ENCODE measurements at places on chromosomes 1 and 21.

- no peak for DNase-seq
Measured at GRCh38 chr1:108034396-108034795, 69.4 kb upstream of the VAV3 start.

DNA sequence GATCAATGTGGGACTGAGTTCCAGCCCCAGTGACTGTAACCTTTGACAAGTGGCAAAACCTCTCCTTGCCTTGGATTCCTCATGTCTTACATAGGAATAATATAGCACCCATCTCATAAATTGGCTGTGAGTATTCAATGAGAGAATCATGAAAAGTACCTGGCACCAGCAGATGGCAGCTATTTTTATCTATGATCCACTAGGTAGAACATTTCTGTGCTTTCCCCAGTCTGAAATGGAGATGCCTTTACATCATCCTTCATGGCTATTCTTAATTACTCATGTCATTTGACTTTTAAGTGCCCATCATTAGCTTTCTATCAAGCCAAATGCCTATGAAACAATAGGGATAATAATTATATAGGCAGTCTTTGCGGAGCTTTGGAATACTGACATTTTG is 130.1 kb downstream of the TGFB2 start:
- DNase-seq: no peak

GRCh38 chr1:228374711-228375577 is 31.7 kb downstream of the TRIM11 start:
- peak; percentile 88 for DNase-seq

- DNase-seq: no peak
Measured at GRCh38 chr1:116448785-116449385, 75.8 kb downstream of the ATP1A1 start.

- no peak for DNase-seq
Measured at GRCh38 chr1:158118713-158119402, 61.8 kb upstream of the CD1D start.

GRCh38 chr1:30384286-30385245 is 338.8 kb downstream of the MATN1 start:
- peak; percentile 75 for DNase-seq

Data from chondrocyte (in vitro differentiated cells).